ENCODE measurements at places on chromosomes 12 and 14.
A peak's percentile ranks its signal among the peaks of the same experiment; 100 is the strongest.

DNA sequence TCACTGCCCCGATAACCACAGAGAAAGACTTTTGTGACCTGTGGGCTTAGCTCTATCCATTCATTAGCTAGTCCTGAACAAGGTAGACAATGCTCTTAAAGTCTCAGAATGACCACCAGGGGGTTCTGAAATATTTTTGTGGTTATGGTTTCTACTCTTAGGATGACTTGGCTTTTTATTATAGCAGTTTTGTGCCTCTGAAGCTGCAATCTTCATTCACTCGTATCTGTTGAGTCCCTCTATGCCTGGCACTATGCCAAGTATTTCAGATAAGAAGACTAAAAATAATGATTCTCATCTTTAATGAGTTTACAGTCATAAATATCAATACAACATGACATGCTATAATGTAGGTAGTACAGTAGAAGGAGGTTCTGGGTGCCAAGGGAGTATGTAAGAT, 130.8 kb upstream of the TRHDE start:
- no peak for DNase-seq

DNA sequence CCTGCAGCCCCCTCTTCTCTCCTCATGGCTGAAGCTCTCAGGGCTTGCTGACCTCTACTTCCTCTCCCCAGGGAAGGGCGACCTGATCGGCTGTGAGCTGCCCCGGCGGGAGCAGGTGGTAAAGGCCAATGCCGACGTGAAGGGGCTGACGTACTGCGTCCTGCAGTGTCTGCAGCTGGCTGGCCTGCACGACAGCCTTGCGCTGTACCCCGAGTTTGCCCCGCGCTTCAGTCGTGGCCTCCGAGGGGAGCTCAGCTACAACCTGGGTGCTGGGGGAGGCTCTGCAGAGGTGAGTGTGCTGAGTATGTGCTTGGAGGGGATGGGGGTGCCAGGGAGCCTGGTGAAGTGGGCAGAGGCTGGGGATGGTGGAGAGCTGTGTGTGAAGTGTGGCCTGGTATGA, 13.7 kb downstream of the MCRS1 start:
- no peak for DNase-seq

- DNase-seq = no peak
These were observed 191.4 kb downstream of the KTN1 start for GRCh38 chr14:55771242-55771981.

DNA sequence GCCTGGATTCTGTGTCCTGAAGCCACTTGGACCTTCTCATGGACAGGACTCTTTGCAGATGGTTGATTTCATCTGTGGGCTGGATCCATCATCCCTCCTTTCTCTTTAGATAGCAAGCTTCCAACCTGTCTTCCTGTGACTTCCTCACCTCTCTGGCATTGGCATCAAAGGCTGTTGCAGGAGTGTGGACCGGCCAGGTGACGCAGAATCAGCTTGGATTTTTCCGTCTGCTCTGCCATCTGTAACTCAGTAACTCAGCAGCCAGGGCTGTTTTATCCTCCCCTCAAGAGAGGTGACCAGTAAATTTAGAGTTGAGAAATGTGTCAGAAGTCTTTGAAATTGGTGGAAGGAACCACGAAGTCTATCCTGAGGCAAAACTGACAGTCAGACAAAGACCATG, 701.7 kb upstream of the TMEM132C start:
- no peak for DNase-seq

GRCh38 chr14:99182548-99183250, 89.3 kb downstream of the BCL11B start:
- no peak for DNase-seq

GRCh38 chr12:26701604-26702215, 131.3 kb downstream of the ITPR2 start:
- no peak for DNase-seq

GRCh38 chr14:90398841-90399540, 2.2 kb downstream of the CALM1 start:
- no peak for DNase-seq

DNA sequence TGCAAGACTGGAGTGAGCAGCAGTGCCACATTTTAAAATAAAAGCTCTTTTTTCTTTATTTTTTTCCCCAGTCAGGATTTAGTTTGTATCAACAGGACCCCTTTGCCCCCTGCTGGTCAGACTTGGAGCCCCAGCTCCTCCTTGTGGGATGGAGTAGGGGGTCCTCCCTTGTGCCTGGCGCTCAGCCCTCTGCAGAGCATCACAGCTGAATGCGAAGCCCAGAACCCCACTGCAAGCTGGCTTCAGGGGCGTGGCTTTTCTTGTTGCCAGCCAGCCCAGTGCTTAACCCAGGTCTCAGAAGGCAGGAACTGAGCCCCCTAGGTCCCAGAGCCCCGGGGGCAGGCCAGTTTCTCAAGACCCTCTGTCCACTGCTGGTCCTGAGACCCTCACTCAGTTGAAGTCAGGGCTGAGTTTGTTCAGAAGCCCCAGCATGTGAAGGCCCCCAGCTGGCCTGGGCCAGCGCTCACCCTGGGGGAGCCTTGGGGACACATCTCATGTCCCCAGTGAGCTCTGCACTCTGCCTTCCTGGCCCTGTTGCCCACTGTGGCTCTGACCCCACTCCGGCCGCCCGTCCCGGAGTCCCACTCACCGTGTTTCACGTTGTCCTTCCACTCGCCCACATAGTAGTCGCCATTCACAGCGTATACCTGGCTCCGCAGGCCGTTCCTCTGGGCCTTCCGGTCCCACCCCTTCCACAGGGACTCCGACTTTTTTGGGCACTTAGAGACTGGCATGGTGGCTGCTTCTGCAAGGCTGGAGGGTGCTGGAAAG, 519 bp downstream of the MORN3 start:
- DNase-seq = peak; percentile 30

- DNase-seq = no peak
These were observed 221.8 kb upstream of the SSTR1 start for GRCh38 chr14:37985826-37986470.

DNA sequence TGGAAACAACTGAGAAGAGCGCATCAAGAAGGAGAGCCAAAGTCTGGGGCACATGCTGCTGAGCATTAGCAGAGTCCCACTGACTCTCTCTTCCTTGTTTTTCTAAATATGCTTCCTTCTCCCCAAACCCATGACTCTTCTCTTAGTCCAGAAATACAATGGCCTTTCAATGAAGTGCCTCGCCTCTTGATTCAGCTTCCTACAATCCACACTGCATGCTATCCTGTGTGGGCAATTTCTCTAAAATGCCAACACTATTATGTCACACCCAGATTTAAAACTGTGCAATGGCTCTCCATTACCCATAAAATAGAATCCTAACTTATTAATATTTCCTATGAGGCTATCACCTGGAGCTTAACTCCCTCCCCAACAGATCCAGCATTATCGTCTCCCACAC, 198.6 kb downstream of the RPAP3 start:
- DNase-seq = no peak

- DNase-seq = no peak
These were observed 188.1 kb downstream of the DPY19L2 start for GRCh38 chr12:63480186-63480585.

DNA sequence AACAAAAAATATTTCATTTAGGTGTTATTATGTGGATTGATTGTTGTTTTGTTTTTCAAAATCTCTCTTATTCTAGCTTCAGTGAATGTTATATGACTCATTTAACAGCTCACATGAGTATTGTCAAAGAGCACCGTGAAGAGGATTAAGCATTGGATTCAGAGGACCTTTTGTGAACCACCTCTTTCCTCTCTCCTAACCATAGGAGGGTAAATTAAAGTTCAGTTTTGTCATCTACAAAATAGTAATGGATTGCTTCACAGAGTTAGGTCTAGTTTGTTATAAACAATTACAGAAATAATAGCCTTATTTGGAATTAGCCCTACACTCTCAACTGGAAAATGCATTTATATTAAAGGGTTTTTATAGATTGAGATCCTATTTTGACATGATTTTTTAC, 962 bp upstream of the KERA start:
- no peak for DNase-seq

DNA sequence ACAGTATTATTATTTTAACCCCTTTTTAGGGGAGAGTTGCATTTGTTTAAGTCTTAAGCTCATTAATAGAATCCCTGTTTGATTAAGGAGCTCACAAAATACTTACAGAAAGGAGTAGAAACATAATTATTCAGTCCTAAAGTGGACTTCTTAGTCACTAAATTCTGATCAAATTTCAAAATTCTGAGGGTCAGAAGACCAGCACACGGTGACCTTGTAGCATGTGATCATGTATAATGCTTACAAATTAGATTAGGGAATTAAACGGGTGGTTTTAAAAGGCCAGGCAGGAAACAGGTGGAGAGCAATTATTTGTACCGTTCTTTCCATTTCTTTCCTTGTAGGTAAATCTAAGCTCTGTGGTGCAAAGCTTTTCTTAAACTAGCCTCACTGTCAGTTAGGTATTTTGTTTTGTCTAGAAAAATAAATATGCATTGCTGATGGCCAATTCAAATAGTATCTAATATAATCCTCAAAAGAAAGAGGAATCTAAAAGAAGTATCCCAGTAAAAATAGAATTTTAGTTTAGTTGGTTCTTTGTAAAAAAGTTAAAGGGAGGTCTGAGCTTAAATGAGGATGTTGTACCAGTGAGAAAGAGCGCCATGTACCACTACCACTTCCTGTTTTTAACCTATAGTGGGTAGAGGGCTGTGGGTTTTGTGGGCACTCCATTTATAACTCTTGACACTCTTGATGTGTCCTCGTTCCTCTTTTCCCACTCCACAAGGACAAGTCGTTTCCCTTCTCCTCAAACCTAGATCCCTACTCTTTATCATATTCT, 51.1 kb downstream of the SLC38A1 start:
- peak; percentile 44 for DNase-seq

DNA sequence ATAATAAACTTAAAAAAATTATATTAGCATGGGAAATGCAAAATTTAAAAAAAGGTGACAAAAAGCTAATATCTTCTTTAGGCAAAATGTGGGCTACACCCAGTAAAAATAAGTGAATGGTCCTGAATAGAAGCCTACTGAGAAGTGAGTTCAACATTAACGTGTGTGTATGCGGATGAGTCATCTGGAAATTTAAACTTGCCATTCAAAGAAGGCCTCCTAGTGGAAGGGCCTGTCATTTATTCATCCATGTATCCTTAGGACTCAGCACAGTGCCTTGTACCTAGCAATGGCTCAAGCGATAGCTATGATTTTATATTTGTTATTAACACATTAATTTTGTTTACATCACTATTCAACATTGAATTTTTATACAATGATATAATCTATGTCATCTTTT, 226.2 kb downstream of the NUBPL start:
- DNase-seq = no peak

GRCh38 chr12:82357845-82358199, 365 bp downstream of the CCDC59 start:
- no peak for DNase-seq

- no peak for DNase-seq
These were observed 6.0 kb upstream of the STK38L start for GRCh38 chr12:27237790-27238771.

GRCh38 chr14:76413106-76413961, 37.4 kb downstream of the ESRRB start:
- no peak for DNase-seq

DNA sequence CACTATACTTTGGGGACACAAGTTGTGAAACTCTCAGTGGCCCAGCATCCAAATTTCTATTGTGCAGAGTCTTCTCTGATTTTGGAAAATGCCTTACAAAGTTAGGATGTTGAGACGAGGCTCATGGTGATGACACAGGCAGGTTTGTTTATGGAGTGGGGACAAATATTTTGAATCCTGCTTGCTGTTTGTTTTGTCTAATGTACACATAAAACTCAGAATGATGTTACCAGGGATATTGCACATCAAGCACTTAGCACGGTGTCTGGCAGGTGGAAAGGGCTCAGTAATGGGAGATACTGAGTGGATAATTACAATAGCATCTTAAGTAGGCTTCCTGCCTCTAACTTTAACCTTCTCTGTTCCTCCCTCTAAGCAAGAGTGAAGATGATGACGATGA, 628.9 kb upstream of the TBX3 start:
- DNase-seq = no peak

- no peak for DNase-seq
These were observed 42.9 kb upstream of the CAPRIN2 start for GRCh38 chr12:30797689-30798088.

DNA sequence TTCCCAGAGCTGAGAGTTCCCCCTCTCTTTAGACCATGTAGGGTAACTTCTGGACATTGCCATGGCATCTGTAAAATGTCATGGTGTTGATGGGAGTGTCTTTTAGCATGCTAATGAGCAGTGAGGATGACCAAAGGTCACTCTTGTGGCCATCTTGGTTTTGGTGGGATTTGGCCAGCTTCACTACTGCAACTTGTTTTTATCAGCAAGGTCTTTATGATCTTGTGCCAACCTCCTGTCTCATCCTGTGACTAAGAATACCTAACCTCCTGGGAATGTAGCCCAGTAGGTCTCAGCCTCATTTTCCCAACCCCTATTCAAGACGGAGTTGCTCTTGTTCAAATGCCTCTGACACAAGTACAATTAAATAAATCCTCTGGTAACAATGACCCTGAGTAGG, 244.4 kb downstream of the NEDD1 start:
- DNase-seq = no peak

DNA sequence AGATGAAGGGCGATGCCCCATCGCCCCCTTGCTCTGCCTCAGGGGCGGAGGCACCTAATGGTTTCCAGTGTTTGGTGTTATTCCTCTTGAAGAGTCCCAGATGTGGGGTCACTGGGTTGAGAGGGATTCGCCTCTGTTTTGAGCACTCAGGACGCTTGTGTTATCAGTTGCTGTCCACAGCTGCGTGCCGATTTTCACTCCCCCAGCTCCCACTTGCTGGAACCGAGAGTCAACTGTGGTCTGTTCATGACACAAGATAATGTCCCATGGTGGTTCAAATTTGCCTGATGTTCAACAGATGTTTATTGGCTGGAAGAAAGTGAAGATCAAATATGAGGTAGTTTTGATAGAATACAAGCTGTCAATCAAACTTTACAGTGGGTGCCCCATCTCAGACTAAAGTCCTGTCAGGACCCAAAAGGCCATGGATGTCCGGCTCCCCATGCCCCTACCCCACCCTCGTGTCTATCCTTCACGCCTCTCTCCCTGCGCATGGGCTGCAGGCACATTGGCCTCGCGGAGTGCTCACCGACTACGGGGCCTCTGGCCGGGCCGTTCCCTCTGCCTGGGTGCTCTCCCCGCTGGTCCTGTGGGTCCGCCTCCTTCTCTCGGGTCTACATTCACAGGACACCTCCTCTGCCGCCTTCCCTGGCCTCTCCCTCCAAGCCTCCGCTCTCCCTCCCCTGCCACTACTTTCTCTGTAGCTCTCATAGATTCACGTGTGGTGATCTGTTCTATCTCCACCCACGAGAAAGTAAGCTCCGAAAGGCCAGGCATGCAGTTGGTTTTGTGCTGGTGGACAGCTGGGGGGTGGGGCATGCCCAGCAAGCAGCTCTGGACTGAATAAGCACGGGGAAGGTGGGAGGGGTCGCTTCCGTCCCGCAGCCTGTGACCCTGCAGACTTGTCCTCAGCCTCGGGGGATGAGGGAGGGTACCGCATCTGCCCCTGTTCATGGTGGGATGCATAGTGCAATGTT, 6.8 kb upstream of the TRAF3 start:
- DNase-seq = no peak

DNA sequence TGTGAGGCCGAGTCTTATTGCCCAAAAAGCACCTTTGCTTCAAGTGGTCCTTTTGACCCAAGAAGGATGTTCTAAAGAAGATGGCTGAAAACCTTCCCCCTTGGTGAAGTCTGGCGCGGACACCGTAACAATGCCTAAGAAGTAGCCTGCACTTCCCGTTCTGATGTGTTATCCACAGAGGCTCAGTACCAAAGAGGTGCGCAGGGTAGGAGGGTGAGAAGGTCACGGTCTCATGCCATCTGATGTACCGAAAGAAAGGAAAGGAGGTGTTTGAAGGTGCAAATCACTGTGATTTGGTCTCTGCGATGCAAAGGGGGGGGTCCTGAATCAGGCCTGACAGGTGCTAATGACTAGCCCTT, 9.9 kb downstream of the PEBP1 start:
- no peak for DNase-seq

- DNase-seq = no peak
These were observed 63.0 kb downstream of the TMEM30B start for GRCh38 chr14:61218157-61218556.

Data from T-helper 17 cell (primary cell).